WTC11 (cell line): ENCODE measurements at places on chromosomes 7 and 10. TPM values are rescaled to one million over a fixed set of nuclear protein-coding genes. Genes with fewer than 3 reads are reported as not detected.
A peak's percentile ranks its signal among the peaks of the same experiment; 100 is the strongest.

GRCh38 chr7:47343061-47343455, 238.9 kb downstream of the TNS3 start:
- H3K4me3 ChIP-seq, result no peak overlapping the region
- H3K4me1 ChIP-seq, result 0 out of 2 replicates have a peak, but pooled peaks cover 5% of the 10 kb centered on the region
- no peak overlapping the region for H3K27ac ChIP-seq
- H3K36me3 ChIP-seq, result no peaks in the 10 kb centered on the region
- no peaks in the 10 kb centered on the region for H3K27me3 ChIP-seq
- DNase-seq, result no peak

- H3K4me3 ChIP-seq, result peak within 1 kb of the TSS; percentile 85
- H3K36me3 ChIP-seq, result peaks cover 20% of the 10 kb centered on the region
- H3K27me3 ChIP-seq, result peaks cover 29% of the 10 kb centered on the region
- no peak within 1 kb of the TSS for H3K27ac ChIP-seq
Measured at GRCh38 chr7:22356701-22357310, at the start of gene RAPGEF5. Gene RAPGEF5, minus strand, starts transcription at chr7:22357154. Its CDS starts 94 bp downstream, at chr7:22357060.

- H3K27ac ChIP-seq, result no peak overlapping the region
- H3K36me3 ChIP-seq, result no peaks in the 10 kb centered on the region
- H3K4me3 ChIP-seq, result no peak overlapping the region
- DNase-seq, result no peak
- H3K4me1 ChIP-seq, result peaks cover 9% of the 10 kb centered on the region
- no peaks in the 10 kb centered on the region for H3K27me3 ChIP-seq
Measured at GRCh38 chr7:47342296-47343060, 239.4 kb downstream of the TNS3 start.

- no peak overlapping the region for H3K4me3 ChIP-seq
- H3K27me3 ChIP-seq, result no peaks in the 10 kb centered on the region; the same call in 1 of the 2 replicates
- DNase-seq, result no peak
Measured at GRCh38 chr7:24010495-24010894, 273.5 kb upstream of the NPY start.

- H3K4me1 ChIP-seq, result peaks cover 33% of the 10 kb centered on the region
- H3K27ac ChIP-seq, result 0 out of 2 replicates have a peak overlapping the region, but pooled peaks have one; percentile 51
- no peaks in the 10 kb centered on the region for H3K27me3 ChIP-seq
- DNase-seq, result no peak
- H3K4me3 ChIP-seq, result no peak overlapping the region
Measured at GRCh38 chr7:133742709-133743538, 384.2 kb upstream of the LRGUK start.

- H3K36me3 ChIP-seq, result peaks cover 25% of the 10 kb centered on the region
- no peak for DNase-seq
- H3K4me3 ChIP-seq, result no peak overlapping the region
- H3K27me3 ChIP-seq, result no peaks in the 10 kb centered on the region
- H3K4me1 ChIP-seq, result peaks cover 68% of the 10 kb centered on the region
- peak overlapping the region; percentile 30 for H3K27ac ChIP-seq
Measured at GRCh38 chr10:90087197-90088023, 386.0 kb downstream of the KIF20B start.

DNA sequence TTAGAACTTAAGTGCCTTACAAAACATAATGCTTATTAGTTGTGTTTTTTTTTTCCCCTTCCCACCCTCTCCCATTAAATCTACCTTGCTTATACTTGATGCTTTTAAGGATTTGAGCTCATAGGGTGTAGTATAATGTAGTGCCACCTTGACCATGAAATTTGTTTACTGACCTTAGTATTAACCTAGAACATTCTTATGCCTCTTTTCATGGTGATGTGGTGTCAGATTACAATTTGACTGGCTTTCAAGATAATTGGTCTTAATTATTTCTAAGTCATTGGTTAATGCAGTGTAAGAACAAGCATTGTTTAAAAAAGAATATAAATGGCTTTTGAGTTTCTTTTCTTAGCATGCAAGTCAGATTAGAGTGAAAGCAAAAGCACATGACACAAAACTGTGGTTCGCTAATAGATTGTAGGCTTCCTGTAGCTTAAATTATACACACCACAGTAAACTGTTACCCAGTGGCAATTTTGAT, 61.8 kb downstream of the ADD3 start:
- peaks cover 46% of the 10 kb centered on the region for H3K4me1 ChIP-seq
- H3K36me3 ChIP-seq, result no peaks in the 10 kb centered on the region
- no peak for DNase-seq
- H3K4me3 ChIP-seq, result no peak overlapping the region

GRCh38 chr7:119931230-119931824, 341.6 kb upstream of the KCND2 start:
- no peaks in the 10 kb centered on the region for H3K4me1 ChIP-seq
- H3K27ac ChIP-seq, result no peak overlapping the region
- no peak overlapping the region for H3K4me3 ChIP-seq
- DNase-seq, result no peak
- H3K36me3 ChIP-seq, result peaks cover 2% of the 10 kb centered on the region; the same call in 1 of the 2 replicates

DNA sequence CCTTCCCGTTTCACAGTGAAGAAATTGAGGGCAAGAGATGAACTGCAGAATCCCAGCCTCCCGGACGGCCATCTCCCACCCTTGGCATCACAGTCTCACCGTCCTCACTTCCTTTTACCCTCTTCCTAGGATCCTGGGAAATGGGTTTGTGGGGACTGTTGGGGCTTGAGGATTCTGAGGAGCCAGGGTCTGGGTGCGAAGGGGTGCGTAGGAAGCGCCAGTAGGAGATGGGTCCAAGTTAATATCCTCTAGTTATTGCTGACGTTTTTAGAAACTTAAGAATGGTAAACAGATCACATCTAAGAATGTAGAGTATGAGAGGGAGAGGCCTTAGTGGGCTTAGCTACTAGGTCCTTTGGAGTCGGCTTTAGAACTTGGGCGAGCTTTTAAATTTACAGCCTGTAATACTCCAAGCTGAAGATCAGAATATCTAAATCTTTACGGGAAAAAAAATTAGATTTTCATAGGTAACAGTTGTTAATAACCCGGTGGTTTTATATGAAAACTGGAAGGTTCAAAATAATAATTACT, 696 bp downstream of the MALSU1 start:
- no peak for DNase-seq
- peak overlapping the region; percentile 91 for H3K4me3 ChIP-seq

DNA sequence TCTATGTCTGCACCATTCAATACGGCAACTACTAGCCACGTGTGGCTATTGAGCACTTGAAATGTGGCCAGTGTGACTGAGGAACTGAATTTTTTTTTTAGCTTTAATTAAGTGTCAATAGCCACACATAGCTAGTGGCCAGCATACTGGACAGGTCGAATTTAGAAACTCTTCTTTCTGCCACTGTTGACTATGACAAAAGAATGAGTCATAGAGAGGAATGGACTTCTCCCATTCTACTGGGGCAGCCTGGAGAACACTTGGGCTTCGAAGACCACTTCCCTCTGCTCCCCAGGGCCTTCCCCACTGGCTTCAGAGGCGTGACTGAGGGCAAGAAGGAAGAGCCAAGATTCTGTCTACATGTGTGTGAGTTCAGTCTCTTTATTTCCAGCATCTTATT, 137.5 kb downstream of the SNX10 start:
- H3K4me3 ChIP-seq, result no peak overlapping the region
- no peaks in the 10 kb centered on the region for H3K36me3 ChIP-seq
- peaks cover 13% of the 10 kb centered on the region for H3K4me1 ChIP-seq
- no peaks in the 10 kb centered on the region; the same call in 1 of the 2 replicates for H3K27me3 ChIP-seq
- no peak for DNase-seq

GRCh38 chr10:6782378-6782777, 202.3 kb upstream of the PRKCQ start:
- peaks cover 5% of the 10 kb centered on the region for H3K36me3 ChIP-seq
- peaks cover 38% of the 10 kb centered on the region for H3K4me1 ChIP-seq
- H3K27me3 ChIP-seq, result peaks cover 17% of the 10 kb centered on the region
- DNase-seq, result no peak
- H3K27ac ChIP-seq, result no peak overlapping the region
- no peak overlapping the region for H3K4me3 ChIP-seq

SCIN gene
- total RNA-seq, result 0.80 to 1.2 TPM (median 0.98 TPM) in 3 replicates

HOXA3 gene
- total RNA-seq, result 0.11 TPM in 1 of 3 replicates, not detected in the others

C7orf57 gene
- total RNA-seq, result 0.39 to 0.90 TPM (median 0.60 TPM) in 3 replicates

ZNF804B gene
- total RNA-seq, result 0.04 TPM in 1 of 3 replicates, not detected in the others

TMEM184A gene
- total RNA-seq, result 1.3 to 1.4 TPM (median 1.3 TPM) in 3 replicates

EGFR gene
- 5.9 to 7.6 TPM (median 6.0 TPM) in 3 replicates for total RNA-seq
